Fibroblast of villous mesenchyme (primary cell): ENCODE measurements at places on chromosomes 12 and 14.
A peak's percentile ranks its signal among the peaks of the same experiment; 100 is the strongest.

DNA sequence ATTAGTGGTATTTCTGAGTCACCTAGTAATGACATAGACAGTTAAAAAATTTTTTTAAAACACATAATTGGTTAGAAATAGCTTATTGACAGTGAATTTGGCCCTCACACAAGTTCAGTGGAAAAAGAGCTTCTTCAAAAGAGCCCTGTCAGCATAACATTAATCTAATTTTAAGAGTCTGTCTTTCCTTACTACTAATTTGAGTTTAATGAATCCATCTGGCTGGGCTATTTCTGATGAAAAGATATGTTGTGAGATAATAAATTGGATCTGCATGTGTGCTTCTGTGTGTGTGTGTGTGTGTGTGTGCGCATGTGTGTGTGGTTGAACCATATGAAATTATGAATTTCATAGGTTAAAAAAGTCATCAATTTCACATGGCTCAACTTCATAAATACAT lies 1045.2 kb downstream of the FLRT2 start:
- no peak for DNase-seq

DNA sequence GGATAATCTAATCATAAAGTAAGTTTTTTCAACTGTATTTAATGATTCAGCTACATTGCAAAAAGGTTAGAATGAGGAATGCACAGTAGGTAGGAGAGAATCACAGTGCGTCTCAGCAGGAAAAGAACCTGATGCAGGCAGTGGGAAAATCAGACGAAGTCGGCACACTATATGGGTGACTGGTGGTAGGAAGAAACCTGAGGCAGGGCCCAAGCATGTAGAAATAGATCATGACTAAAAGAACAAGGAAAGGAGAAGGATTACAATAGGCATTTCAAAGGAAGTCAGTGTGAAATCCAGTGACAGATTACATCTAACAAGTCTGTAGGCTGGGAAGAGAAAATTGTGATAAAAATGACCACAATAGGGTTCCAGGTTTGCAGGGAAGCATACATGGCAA lies 267.0 kb downstream of the MED13L start:
- DNase-seq = no peak

GRCh38 chr14:105378199-105378598 lies 20.1 kb upstream of the TEX22 start:
- no peak for DNase-seq

DNA sequence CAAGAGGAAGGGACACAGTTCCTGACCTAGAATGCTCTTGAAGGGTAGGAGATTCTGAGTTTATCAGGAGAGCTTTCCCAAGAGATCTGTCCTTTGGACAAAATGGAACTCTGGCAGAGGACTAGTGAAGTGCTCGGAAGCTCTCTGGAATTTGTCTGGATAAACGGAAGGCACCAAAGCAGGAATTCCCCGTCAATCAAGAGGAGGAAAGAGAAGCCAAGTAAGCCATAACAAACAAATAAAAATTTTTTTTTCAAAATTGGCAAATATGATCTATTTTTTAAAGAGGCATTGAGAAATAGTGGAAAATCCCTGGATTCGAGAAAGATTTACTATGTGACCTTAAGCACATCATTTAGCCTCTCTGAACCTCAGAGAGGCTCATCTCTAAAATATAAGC lies 99.2 kb downstream of the GRIN2B start:
- DNase-seq = no peak

- DNase-seq = no peak
Measured at GRCh38 chr12:38586789-38587188, 270.2 kb downstream of the ALG10B start.

- no peak for DNase-seq
Measured at GRCh38 chr14:36655963-36656686, 5.5 kb upstream of the PAX9 start.

- DNase-seq = peak; percentile 52
Measured at GRCh38 chr12:2783936-2784600, 10.7 kb upstream of the FKBP4 start.

DNA sequence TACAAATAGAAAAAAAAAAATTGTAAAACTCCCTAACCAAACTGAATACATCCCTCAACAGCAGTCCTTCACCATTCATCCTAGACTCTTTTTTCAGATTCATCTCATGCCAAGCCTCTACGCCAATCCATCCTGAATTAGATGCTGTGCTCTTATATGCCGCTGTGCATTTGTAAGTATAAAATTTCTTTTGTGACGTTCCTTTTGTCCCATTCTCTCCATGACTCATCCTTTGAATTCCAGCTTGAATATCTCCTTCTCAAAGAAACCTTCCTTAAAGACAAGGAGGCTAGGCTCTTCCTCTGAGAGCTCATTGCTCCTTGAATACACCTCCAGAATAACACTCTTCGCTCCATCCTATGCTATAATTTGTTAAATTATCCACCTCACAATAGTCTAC lies 359.2 kb downstream of the RMST start:
- DNase-seq = no peak

DNA sequence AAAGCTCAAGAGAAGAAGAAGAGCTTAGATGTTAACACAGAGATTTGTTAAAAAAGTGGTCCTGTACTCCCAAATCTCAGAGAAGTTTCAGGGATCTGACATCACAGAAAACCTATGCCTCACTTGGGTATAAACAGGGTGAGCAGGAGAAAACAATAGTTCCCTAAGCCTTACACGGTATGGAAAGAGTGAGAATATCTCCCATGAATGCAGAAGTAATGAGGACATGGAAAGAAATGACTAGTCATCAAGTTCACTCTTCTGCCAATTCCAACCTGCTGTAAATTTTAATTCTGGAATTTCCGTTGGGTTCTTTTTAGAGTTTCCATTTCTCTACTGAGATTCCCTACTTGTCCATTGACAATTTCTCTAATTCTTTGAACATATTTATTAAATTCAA lies 6.2 kb upstream of the PTGER2 start:
- no peak for DNase-seq

- DNase-seq = no peak
Measured at GRCh38 chr14:92398888-92399636, 76.1 kb downstream of the SLC24A4 start.

- no peak for DNase-seq
Measured at GRCh38 chr12:106331599-106331998, 25.9 kb upstream of the POLR3B start.

DNA sequence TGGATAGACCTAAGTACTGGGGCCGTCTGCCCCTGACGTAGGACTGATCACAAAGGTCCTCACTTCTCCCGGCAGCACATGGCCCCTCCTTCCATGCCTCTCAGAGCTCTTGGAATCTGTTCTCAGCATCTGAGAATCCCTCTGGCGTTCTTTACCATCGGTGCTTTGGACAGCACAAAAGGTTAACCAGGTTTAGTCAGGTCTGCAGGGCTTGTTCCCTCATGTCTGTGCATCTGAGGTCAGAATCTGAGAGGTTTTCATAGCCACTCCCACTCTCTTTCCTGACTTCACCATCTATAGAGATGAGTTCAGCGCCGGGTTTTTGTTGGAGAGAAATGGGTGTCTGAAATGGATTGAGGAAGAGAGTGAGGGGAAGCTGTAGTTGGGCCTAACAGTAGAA lies 130.0 kb upstream of the ARHGAP5 start:
- peak; percentile 37 for DNase-seq

DNA sequence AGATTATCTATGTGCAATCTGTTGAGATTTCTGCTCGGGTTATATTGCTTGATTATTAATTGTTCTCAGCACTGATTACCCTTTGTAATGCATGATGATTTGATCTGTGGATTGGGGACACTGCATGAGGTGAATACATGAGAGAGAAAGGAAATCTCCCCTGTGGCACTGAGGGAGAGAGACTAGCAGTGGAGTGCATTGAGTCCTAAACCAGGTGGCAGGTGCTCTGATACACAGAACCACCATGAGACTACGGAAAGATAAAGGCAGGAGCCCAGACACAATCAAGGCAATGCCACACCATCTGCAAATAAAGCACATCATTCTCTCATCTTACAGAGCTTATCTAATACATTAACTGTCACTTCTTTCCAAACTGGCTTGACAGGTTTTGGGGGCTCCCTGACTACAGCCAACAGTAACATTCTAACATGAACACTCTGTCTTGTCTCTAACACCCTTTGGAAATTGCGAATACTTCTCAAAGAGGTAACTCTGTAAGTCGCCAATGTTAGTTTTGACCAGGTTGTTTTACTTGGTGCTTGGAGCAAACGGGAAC lies 37.6 kb upstream of the TSPAN8 start:
- no peak for DNase-seq

DNA sequence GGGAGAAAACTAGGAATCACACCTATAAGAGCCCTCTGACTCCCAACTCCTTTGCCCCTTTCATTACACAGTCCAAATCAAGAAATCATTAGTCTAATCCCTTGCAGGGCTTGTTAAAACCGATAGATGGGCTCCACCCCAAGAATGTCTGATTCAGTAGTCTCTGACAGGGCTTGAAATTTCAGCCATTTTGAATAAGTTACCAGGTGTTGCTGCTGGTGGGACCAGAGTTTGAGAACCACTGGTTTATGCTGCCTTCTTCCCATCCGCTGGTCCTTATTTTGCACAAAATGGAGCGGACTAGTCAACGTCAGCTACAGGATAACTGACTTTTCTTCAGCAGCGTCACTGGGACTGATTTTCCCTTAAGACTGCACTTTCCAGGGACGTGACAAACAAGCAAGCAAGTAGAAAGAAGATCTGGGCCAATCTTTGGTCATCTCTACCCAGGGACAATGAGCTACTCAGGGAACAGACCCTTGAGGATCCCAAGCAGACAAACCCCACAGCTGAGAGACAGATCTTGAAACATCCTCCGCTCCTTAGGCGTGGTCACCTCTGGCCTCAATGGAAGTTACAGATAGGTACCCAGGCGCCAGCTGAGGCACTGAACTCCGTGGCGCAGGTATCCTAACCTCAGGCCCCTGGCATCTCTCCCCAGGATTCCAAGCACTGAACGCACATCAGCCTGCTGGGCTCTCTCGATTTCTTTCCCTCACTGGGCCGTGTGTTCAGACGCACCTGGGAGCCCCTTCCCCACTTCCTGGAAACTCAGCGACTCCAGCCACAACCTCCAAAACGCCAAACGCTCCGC lies 900 bp downstream of the KCTD10 start:
- DNase-seq = no peak

DNA sequence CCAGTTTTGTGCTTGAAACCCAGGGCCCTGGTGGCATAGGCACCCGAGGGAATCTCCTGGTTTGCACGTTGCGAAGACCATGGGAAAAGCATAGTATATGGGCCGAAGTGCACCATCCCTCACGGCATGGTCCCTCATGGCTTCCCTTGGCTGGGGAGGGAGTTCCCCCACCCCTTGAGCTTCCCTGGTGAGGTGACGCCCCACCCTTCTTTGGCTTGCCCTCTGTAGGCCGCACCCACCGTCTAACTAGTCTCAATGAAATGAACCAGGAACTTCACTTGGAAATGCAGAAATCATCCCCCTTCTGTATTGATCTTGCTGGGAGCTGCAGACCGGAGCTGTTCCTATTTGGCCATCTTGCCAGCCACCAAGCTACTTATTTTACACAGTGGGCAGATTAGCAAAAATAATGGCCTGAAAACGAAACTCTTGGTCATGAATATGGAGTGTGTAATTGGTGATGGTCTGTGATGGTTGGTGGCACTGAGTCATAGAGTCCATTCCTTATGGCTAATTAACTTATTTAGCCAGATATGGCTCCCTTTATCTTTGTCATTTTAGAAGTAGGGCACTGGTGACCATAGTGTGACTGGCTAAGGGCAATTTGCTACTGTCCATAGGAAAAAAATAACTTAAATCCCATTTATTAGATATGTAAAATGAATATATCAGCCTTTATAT lies 21.3 kb upstream of the KCNJ8 start:
- DNase-seq = no peak

DNA sequence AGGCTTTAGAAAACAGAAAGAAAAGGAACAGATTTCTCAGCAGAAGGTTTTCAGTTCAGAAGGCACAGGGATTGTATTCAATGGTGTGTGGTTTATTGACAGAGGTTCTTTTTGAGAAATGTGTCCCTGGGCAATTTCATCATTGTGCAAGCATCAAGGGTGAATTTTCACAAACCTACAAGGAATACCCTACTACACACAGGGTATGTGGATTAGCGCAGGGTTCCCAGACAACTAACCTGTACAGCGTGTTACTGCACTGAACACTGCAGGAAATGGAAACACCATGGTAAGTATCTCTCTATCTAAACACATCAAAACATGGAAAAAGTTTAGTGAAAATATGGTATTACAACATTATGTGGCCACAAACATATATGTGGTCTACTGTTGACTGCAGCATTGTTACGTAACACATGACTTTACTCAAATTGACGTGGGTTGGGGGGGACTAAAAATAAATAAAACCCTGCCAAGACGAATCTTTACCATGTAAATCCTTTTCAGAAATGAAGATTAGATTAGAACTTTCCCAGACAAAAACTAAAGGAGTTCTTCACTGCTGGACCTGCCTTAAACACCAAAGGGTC lies 893.1 kb downstream of the TMEM121 start:
- no peak for DNase-seq

DNA sequence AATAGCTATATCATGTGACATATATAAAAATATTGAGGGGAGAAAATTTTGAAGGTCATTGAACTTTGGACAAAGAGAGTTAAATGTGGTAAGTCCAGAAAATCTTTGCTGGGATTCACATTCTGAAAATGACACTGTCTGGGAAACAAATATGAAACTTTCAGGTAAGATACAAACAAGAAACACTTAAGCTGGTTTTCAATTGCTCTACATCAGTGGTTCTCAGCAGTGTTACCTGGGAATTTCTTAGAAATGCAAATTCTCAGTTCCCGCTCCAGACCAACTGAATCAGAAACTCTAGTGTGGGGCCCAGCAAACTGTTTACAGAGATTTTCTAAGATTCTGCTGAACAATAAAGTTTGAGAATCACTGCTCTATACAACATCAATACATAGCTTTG lies 3.6 kb upstream of the CDK17 start:
- no peak for DNase-seq

DNA sequence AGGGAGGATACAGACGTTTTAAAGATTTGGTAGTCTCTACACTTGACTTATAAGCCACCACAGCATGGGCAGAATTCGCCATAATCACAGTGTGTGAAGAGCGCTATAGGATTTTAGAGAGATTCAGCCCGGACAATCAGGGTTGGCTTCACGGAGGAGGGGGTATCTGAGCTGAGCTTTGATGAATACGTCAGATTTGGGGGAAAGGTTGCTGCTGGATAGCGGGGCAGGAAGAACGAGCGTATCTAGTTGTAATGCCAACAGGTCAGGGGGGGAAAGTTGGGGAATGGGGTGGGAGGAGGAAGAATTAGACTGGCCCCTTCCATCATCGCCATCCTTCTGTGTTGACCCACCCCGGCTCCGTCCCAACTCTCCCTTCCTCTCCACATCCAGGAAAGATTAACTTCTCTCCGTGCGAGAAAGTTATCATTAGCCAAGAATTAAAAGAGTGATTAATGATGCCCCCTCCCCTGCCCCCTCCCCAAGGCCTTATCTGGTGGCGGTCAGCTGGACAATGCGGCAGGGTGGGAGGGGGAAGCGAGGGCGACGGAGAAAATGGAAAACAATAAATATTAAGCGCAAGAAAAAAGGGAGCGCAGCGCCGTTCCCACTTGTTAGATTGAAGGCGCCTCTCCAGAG lies 13.5 kb upstream of the GPATCH2L start:
- no peak for DNase-seq

DNA sequence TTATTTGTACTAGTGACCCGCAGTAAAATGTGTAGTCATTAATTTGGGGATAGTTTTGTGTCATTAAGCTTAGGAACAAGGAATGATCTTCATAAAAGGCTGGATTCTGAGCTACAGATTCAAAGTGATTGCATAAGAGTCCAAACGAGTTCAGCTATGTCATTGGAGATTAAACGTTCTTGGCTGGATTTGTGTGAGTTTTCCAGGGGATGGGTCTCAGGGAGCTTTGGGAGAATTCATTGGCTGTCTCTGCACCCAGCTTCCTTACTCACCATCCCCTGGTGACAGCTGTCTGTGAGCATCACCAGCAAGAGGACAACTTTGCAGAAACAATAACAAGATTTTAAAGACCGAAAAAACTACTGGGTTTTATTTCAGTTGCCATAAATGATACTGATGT lies 130.4 kb downstream of the DAAM1 start:
- peak; percentile 59 for DNase-seq
